Activated T-helper 2 cell treated with anti-CD3 and anti-CD28 coated beads, Interferon-gamma antibody, Interleukin-2, Interleukin-4, amounts not matched to agents 10 μg/mL and 5 μg/mL and 100 μg/mL, durations not matched to agents 14 hours and 24 hours and 36 hours (primary cell): ENCODE measurements at places on chromosomes 4 and X.

GRCh38 chrX:107753187-107753586 is 22.4 kb downstream of the TSC22D3 start:
- no peak for DNase-seq

DNA sequence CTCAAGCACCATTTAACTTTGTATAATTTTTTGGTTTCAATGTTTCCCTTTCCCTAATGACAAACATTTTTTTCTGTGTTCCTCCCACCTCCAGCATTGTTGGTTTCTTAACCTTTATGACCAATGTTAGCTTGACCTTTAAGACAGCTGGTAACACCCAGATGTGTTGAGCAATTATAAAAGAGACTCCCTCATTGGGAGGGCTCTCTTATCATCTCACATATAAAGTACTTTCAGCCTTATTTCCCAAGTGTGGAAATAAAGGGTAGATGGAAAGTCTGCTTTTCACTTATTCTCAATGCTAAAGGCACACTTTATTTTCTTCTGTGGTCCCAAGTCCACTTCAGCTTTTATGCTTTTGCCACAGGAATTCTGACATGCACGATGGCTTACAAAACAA is 1420.4 kb downstream of the RAPGEF2 start:
- DNase-seq, result no peak

- no peak for DNase-seq
Observed at GRCh38 chr4:47713129-47713834, 124.6 kb downstream of the CORIN start.

GRCh38 chr4:1567519-1567807 is 116.7 kb downstream of the FAM53A start:
- DNase-seq, result no peak

DNA sequence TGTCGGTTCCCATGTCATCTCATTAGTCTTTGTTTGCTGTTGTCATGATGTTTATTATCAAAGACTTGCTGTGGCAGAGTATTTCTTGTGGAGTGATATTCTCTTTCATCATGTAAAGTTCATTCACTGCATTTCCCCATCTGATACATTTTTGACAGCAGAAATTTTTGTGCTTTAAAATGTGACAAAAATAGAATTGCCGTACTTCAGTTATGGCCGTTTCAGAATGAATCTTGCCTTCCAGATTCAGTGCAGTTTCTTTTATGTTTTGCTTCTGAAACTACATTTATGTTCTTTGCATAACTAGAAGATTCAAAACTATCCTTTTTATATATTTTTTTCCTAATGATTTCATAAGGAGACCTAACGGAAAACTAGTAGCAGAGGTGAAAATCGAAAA is 10.0 kb downstream of the CSTF2 start:
- no peak for DNase-seq

- DNase-seq, result no peak
Observed at GRCh38 chrX:39911278-39911897, 186.4 kb downstream of the BCOR start.

- no peak for DNase-seq
Observed at GRCh38 chr4:138223231-138223910, 18.8 kb downstream of the SLC7A11 start.

GRCh38 chr4:2433609-2434350 is 15.0 kb downstream of the CFAP99 start:
- DNase-seq, result no peak

DNA sequence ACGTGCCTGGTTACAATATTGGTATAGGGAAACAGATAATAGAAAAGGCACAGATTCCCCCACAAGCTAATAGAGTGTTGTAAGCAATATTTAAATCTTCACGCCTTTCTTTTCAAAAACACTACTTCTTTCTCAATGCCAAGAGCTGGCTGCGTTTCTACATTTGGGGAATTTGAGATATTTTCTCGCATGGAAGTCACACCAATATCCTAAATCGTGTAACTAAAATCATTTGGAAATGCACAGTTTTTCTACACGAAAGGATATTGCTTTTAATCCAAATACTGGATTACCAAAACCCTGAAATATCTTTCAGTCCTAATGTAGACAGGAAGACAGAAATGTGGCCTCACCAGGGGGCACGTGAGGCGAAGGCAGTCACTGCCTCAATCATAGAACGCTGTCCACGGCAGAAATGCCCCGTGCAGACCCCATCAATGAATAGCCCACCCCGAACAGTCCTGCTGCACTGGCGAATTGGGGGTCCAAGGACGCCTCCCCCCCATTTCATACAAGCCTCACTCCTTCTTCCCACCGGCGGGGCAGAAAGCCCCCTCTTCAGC is 106.6 kb downstream of the NSUN7 start:
- DNase-seq, result no peak

GRCh38 chr4:152613351-152613750 is 66.4 kb downstream of the TMEM154 start:
- DNase-seq, result no peak

- DNase-seq, result no peak
Observed at GRCh38 chrX:34332334-34332733, 200.2 kb upstream of the FAM47A start.

DNA sequence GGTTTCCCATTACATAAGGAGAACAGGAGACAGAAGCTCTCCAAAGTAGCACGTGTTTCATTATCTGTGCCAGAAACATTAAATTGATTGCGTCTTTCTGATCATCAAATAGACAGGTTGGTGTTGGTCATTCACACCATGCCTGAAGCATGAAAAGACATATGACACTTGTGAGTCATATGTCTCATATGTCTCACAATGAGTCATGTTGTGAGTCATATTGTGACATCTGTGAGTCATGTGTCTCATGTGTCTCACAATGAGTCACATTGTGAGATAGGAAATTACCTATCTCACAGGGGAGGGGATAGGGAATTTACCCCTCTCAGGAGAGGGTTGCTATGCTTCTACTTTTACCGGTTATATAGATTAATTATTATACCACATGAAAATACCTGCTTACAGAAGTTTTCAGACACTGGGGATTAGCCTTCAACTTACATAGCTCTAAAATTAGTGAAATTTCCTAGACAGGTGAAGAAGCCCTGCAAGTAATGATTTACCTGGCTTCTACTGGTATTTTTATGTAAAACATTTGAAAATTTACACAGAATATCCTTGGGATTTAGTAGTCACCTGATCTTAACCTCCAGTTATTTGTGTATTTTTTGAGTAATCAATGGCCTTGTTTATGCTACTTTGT is 80.8 kb downstream of the NPFFR2 start:
- no peak for DNase-seq

DNA sequence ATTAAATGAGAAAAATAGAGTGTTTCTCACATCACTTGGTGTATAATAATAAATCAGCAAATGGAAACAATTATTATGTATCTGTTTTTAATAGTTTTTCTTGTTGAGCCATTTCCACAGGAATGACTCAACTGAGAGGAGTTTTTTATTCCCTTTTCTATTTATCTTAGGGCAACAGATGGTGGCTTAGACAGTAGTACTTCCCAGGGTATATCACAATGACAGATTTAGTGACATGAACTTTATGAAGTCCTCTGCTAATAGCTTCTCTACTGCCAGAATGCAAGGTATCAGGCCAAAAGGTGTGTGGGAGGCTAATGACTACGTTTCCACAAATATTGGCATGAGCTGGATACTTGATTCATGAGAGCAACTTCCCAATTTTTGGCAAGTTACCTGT is 126.7 kb downstream of the HTR2C start:
- DNase-seq, result no peak

GRCh38 chr4:107780665-107781064 is 44.1 kb upstream of the SGMS2 start:
- DNase-seq, result no peak

DNA sequence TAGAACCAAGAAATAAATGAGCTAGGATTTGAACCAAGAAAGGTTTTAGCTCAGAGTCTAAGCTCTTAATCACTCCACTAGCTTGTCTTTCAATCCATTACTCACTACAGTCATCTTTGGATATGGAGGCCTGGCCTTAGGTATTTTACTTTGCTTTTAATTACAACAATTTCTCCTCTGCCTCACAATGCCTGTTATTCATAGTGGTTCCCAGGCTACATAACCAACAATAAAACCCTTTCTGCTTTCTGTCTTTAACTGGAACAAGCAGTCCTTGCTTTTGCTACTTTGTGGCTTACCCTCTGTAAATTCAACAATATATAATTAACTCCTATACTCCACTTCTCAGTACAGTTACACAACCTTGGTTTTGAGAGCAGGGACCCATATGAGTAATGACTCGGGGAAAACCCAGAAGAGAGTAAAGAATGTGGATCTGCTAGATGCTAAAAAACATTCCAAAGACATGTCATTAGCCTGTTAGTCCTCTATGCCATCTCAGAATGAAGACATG is 94.7 kb upstream of the NAP1L5 start:
- no peak for DNase-seq

- DNase-seq, result no peak
Observed at GRCh38 chr4:88949605-88950004, 107.4 kb downstream of the FAM13A start.

DNA sequence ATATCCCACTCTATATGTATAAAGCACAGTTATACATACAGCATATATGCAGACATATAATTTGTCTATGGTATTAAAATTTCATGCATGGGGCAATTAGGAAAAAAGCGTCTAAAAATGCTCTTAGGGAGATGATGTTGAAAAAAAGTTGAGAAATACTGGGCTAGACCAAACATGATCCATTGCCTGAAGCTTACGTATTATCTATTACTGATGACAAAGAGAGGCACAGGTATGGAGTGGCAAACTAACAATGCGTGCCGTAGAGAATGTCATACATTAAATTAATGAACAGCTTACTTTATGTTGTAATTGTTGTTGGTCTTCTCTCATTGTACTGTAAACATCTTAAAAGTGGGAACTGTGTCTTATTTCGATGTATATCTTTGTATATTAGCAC is 13.9 kb downstream of the RHOH start:
- no peak for DNase-seq

- no peak for DNase-seq
Observed at GRCh38 chrX:40040686-40041461, 56.9 kb downstream of the BCOR start.

DNA sequence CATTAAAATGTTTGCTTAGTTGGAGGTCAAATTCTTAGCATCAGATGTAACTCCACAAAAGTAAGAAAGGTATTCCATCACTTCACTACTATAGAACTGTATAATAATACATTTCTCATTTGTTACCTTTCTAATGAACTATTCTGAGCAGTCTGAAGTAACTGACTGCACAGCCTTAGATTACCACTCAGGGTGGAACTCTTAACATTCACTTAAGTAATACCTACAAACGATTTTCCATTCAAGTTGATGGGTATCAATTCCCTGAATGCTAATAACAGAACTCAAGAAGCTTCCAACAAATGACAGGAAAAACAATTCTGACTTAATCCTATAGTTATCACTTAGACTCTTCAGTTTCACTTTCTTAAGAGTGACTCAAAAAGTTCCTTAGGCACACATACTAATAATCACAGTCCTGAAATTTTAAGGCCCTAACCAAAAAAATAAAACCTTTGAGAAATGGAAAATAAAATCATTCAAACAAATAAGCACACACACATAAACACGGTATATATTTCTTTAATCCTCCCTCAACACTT is 20.9 kb downstream of the HNRNPD start:
- no peak for DNase-seq

GRCh38 chr4:168981460-168981859 is 28.6 kb downstream of the CBR4 start:
- no peak for DNase-seq

GRCh38 chr4:76857074-76857409 is 40.9 kb downstream of the SOWAHB start:
- no peak for DNase-seq
